ENCODE measurements at places on chromosomes 11 and 22.
A peak's percentile ranks its signal among the peaks of the same experiment; 100 is the strongest.

DNA sequence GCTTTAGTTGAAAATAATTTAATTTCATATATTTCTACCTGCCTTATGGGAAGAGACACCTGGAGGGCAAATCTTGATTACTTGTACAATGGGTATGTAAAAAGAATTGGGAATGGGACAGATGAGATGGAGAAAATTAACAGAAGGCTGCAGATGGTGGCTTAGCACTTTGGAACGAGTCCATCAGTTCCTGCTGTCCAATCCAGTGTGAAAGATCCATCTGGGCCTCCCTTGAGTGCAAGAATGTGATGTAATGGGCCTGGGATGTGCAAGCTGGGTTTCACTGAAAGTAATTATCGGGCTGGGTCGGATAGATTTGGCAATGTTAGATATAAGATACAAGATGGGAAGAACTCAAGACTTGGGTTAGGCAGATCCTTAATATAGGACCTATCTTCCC lies 42.0 kb downstream of the CECR2 start:
- DNase-seq = no peak

DNA sequence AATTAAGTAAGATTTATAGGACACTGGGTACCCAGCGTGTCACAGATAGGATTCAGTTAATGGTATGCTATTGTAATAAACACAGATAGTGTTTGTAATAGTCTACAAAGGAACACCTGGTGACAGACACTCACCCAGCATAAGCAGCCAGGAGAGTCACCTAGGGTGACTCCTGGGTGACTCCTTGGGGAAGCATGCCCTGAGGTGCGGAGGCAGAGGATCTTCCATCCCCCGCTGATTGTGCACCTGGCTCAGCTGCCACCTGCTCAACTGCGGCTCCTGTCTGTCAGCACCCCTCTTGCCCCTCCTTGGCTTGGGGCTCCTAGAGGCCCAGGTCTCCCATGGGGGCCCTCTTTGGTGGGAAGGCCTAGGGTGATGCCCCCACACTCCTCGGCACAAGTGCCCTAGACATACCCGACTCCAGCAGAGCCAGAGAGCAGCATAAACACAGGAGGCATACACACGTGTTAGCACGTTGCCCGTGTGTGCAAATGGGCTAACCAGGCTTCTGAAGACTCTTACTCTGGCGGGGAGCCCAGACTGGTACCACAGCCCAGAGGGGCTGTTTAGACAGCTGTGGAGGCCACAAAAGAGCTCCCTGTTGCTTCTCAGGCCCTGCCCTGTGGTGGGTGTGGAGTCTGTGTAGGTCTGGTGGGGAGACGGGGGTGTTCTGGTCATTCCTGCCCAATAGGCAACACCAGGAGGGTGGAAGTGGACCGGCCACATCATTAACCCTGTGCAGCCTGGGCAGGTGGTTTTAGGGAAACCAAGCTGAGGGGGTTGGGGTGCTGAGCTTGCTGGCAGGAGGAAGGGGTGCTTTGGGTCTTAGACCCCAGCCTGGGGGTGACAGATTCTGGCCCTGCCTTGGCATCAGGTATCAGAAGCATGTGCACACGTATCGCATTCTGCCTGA lies 3.0 kb downstream of the INPPL1 start:
- peak; percentile 16 for DNase-seq

DNA sequence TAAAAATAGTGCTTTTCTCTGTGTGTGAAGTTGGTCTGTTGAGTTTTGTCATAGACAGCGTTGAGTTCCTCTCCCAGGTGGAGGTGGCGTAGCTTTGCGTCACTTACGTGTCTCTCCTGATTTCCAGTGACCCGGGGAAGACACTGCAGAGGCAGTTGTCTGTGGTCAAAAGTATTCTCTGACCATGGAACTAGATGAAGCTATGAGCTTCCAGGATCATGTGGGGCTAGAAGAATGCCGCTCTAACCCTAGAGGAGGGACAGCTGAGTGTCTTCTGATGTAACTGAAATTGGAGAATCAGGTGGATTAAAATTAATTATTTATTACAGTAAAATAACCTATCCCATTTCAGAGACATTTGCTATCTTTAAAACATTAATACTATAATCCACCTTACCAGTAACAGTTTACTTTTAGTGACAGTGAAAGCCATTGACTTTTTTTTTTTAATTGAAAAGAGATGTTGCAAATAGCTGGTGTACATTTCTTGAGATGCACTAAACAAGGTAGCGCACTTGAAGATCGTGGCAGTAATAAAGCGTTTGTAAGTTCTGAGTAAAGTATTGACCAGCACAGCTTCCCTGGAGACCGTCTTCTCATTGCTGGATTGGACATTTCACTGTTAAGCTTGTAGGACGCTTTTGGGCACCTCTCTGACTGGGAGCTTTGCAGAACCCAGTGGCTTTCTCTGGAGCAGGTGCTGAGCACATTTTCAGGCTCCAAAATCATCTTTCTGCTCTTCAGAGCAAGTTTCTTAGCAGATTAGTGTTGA lies 9.7 kb downstream of the CAT start:
- no peak for DNase-seq

DNA sequence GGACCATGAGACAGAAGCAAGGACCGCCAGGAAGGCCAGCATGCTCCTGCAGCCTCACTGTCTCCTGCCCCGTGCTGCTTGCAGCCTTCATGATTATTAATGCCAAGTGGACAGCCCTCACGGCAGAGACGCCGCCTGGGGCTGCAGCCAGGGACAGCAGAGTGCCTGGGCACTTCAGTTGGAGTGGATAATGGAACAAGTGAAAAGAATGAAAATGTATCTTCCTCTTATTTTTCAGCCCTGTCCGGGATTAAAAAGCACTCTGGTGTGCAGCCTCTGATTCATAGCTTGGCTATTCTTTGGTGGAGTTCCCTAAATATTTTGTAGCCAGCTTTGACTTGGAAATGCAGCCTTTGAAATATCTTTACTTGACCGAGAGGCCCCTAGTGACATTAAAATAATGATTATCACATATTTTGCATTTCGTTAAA lies 1404.2 kb downstream of the BRD1 start:
- DNase-seq = no peak

DNA sequence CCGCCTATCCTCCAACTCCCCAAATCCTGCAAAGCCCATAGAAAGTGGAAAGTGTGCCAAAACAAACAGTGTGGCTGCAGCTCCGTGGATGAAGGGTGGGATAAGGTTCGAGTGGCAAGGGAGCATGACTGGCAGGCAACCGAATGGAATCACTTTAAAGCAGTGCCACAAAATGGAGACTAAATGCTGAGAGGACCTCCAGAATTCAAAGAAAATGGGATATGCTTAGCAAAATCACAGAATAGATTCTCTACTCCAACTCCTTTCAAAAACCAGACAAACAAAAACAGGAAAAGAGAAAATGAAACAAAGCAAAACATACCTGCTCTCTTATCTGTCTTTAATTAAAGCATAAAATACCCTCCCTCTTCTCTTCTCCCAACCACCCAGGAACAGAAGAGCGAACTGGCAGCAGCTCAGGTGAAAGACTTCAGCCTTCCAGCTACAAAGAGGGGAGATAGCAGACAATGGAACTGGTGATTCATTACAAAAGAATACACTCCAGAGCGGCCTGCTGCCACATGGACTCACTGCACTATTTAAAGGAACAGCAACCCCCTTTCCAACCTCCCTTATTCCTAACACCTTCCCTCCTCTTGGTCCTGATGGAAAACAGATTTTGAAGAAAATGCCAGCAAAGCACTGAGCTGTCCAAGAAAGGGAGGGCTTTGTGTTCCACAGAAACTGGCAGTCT lies 118.5 kb downstream of the APOL5 start:
- DNase-seq = peak; percentile 70

DNA sequence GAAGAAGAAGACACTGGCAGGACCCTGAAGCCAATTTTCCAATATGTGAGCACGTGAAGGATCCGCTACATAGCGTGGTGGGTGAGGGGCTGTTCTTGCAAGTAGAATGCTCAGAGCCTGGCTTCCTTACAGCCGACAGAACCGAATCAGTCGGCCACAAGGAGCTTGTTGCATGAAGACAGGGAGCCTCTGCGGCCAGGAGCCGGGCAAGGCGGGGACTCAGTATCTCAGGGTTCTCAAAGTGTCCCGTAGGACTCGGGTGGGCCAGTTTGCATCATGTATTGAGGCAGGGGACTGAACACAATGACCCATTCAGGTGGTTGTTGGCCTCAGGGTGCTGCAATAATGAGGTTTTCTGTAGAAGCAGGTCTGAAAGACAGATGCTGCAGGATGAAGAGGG lies 289.5 kb downstream of the NTM start:
- DNase-seq = no peak

GRCh38 chr11:130434521-130435223 lies 6.3 kb upstream of the ADAMTS8 start:
- peak; percentile 79 for DNase-seq

DNA sequence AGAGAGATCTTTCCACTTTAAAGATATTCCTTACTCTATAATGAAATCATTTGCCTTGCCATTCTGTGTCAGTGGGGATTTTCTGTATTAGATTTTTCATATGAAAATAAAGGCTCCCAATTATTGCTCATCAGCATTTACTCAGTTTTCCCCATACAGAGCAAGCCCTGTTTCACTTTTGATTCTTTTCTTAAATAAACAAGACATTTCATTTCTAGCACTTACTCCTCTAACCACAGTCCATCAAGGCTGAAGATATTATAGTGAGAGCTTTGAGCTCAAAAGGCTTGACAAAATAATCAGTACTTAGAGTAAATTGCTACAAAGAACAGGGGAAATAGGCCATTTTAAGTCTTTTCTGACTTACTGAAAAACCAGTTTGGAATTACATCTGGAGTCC lies 385.1 kb downstream of the LRRC4C start:
- no peak for DNase-seq

- DNase-seq = no peak
These were observed 80.3 kb downstream of the CADM1 start for GRCh38 chr11:115423728-115424459.

- DNase-seq = no peak
These were observed 81.9 kb downstream of the MN1 start for GRCh38 chr22:27719535-27720227.

GRCh38 chr11:123856444-123856843 lies 29.0 kb downstream of the TMEM225 start:
- no peak for DNase-seq

- no peak for DNase-seq
These were observed 16.5 kb downstream of the SCYL1 start for GRCh38 chr11:65541093-65541982.

DNA sequence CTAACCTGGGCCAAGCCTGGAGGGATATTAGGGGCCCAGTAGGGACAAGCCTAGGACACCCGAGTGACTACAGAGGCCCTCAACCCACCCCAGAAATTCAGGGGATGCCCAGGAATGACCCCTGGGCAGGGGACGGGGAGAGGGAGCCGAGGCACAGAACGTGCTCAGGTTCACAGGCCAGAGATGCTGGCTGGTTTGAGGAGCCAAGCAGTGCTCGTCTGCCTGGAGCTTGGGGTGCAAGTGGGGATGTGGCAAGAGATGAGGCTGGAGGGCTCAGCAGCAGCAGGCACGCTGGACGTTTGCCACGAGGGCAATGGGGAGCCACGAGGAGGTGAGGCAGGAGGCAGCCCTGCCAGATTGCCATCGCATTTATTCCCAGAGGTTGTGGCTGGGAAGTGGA lies 34.0 kb upstream of the EMID1 start:
- no peak for DNase-seq

DNA sequence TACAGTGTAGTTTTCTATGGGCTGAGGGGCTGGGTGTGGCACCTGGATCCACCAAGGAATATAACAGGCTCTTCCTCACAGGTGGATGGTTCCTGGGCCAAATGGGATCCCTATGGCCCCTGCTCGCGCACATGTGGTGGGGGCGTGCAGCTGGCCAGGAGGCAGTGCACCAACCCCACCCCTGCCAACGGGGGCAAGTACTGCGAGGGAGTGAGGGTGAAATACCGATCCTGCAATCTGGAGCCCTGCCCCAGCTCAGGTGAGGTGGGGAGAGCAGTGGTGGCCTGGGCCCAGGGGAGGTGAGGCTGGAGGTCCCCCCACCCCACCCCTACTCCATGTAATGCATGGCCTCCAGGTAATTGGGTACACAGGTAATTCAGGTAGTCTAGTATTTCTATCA lies 20.7 kb downstream of the ADAMTS15 start:
- no peak for DNase-seq

GRCh38 chr11:11403763-11404725 lies 51.0 kb upstream of the CSNK2A3 start:
- peak; percentile 65 for DNase-seq

GRCh38 chr11:40118780-40119179 lies 1340.7 kb downstream of the LRRC4C start:
- DNase-seq = no peak

DNA sequence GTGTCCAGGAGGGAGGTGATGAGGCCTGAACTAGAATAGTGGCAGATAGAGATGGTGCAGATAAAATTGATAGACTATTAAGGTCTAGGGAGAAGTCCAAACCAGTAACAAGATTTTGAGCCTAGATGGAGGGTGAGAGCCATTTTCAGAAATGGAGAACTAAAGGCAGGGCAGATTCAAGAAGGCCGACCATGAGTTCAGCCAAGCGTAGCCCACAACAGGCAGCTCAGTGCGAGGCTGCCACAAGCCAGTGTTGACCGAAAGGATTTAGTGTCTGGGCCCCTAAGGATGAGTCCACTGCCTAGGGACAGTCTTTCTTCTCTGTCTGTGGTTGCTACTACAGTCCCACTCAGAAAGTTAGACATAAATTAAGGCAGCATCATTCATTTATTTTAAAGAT lies 51.7 kb downstream of the PPP2R1B start:
- no peak for DNase-seq

DNA sequence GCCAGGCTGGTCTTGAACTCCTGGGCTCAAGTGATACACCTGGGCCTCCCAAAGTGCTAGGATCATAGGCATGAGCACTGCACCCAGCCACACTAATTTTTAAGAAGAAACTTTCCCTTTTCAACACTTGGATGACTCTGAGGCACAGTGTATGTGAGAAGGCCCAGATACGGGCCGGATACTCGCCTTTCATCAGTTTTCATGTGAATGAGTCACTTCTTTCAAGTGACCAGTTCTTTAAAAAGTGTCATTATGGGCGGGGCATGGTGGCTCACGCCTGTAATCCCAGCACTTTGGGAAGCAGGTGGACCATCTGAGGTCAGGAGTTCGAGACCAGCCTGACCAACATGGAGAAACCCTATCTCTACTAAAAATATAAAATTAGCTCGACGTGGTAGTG lies 120.8 kb downstream of the CTTN start:
- no peak for DNase-seq

DNA sequence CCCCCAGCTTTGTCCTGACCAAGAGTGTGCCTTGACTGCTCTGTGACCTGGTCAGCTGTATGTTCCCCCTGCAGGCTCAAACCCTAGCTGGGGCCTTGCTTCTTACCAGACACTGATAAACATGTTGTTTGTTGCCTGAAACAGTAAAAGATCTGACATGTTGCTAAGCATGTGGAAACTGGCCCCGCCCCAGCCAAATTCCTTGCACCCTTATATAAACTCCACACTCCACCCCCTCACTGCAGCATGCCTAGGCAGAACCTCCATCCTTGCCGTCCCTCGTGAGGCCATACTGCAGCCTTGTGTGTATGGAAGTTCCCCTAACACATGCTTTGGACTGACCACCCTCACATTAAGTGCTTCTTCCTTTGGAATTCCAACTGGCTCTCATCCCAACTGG lies 27.3 kb downstream of the LRRC74B start:
- no peak for DNase-seq

- DNase-seq = peak; percentile 48
These were observed 657 bp downstream of the IGHMBP2 start for GRCh38 chr11:68904248-68904847.
